ENCODE measurements at places on chromosomes 1 and 21.

GRCh38 chr1:113904674-113905434 is at the start of the genes AP4B1 and DCLRE1B:
Gene AP4B1, minus strand, starts transcription at chr1:113904799. Its CDS starts 82 bp downstream, at chr1:113904717.
Gene DCLRE1B, plus strand, starts transcription at chr1:113905326. Its CDS starts 261 bp downstream, at chr1:113905587.
- DNase-seq, result peak; percentile 95

DNA sequence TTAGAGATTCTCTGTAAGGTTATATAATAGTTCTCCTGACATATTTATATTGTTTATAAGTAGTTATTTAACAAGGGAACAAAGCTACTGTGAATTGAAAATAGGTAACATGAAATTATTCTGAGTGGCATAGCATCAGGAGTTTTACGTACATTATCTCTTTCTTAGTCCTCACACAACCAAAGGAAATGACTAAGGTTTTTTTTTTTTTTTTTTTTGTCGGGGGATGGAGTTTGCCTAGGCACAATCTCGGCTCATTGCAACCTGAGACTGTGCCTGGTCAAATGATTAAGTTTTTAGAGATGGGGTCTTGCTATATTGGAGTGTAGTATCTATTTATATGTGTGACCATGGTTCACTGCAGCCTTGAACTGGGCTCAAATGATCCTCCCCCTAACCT is 24.9 kb downstream of the TMED5 start:
- no peak for DNase-seq

GRCh38 chr1:8879464-8879921 is 1.0 kb upstream of the ENO1 start:
- DNase-seq, result no peak

DNA sequence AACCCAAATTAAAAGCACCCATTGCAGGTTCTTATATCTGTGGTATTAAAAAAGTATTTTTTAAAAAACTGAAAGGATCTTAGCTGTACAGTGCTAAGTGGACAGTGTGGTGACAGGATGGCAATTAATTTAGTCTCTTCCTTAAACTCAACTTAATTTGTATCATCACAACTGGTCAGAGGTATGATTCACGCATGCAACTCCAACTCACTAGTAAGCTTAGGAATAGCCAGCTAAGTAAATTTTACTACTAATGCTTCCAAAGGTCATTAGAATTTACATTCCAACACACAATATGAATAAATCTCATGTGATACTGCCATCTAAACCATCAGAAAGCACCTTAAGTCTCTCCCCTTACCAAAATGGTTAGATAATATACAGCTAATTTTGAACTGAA is 35.4 kb downstream of the ENAH start:
- no peak for DNase-seq

GRCh38 chr1:170032531-170033280 is 41.8 kb downstream of the KIFAP3 start:
- DNase-seq, result no peak

DNA sequence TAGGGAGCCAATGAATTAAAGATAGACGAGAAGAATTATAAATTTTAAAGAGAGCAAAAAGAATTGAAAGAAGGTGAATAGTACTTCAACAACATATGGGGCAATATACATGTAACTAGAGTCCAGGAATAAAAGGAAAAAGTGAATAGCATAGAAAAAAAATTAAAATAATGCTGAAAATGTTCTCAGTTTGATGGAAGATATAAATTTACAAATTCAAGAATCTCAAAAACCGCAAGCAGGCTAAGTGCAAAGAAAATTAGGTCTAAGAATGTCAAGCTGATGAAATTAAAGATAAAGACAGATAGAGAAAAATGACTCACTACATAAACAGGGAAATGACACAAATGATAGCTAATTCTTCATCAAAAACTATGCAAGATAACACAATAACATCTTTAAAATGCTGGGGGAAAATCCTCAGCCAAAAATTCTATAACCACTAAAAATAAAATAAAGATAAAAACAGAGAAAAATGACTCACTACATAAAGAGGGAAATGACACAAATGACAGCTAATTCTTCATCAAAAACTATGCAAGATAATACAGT is 326.3 kb downstream of the TBX15 start:
- no peak for DNase-seq

DNA sequence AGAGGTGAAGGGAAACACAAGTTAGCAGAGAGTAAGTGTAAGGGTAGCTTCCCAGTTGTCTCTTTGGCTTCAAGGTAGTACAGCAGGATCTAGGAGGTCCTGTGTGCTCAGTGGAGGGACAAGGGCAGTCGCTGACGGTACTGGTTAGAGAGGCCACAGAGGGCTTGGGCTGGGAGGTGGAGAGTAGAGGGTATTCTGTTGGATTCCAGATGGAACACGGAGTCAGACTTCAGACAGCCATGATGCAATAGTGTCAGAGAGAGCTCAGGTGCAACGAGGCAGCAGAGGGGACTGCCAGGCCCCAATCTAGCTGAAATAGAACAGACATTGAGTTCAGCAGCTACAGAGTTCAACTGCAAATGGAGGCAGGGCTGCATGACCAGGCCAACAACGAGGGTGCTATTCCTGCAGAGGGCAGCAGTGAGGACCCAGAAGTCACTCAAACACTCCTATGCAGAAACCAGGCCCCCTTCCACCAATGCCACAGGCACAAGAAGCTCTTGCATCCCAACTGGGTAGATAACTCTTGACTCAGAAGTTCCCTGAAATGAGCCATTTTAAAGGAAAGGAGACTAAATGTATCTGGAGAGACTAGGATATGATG is 325.0 kb upstream of the ESRRG start:
- DNase-seq, result no peak

GRCh38 chr1:165903672-165904071 is 76.3 kb downstream of the UCK2 start:
- DNase-seq, result no peak

DNA sequence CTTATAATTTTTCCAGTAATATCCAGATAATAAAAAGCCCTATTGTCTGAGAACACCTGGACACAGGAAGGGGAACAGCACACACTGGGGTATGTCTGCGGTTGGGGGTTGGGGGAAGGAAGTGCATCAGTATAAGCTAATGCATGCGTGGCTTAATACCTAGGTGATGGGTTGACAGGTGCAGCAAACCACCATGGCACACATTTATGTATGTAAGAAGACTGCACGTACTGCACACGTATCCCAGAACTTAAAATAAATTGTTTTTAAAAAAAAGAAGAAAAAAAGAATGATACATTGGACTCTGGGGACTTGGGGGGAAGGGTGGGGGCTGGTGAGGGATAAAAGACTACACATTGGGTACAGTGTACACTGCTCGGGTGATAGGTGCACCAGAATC is 144.9 kb upstream of the C1orf174 start:
- no peak for DNase-seq

All from esophagus squamous epithelium (tissue), 5 donors.